ENCODE measurements at places on chromosomes 16 and 17.

GRCh38 chr17:7023576-7024401 lies 939 bp downstream of the BCL6B start:
- peaks cover 11% of the 10 kb centered on the region for H3K27me3 ChIP-seq
- H3K4me3 ChIP-seq, result peak overlapping the region; percentile 65
- peak overlapping the region; percentile 76 for H3K27ac ChIP-seq
- peak; percentile 95 for DNase-seq
- peaks cover 35% of the 10 kb centered on the region for H3K4me1 ChIP-seq

GRCh38 chr17:49581648-49581998 lies 6.0 kb downstream of the NXPH3 start:
- H3K4me3 ChIP-seq, result no peak overlapping the region
- peaks cover 14% of the 10 kb centered on the region for H3K4me1 ChIP-seq
- DNase-seq, result no peak
- H3K27me3 ChIP-seq, result peaks cover 12% of the 10 kb centered on the region
- H3K27ac ChIP-seq, result no peak overlapping the region

DNA sequence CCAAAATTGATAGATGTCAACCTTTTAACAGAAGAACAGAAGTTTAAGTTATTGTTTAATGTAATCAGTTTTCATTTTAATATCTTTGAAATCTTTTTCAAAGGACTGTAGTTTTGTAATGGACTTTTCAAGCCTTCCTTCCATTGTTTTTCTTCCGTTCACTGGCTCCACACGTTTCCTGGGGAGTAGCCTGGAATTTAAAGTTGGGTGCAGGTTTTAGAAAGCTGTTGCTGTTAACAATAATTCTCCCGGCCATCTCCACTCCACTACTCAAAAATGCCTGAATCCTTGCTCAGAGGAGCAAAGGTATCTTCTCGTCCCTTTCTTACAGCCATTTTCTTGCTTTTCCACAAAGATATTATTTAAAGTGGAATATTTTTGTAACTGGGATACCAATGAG lies 4.7 kb upstream of the COQ7 start:
- H3K27me3 ChIP-seq, result peaks cover 1% of the 10 kb centered on the region
- no peak for DNase-seq
- H3K27ac ChIP-seq, result no peak overlapping the region
- H3K36me3 ChIP-seq, result no peaks in the 10 kb centered on the region
- no peak overlapping the region for H3K4me3 ChIP-seq

GRCh38 chr17:74745548-74746177 lies 2.8 kb upstream of the NHERF1 start:
- no peak for DNase-seq
- H3K36me3 ChIP-seq, result peaks cover 8% of the 10 kb centered on the region
- H3K4me3 ChIP-seq, result no peak overlapping the region
- H3K4me1 ChIP-seq, result peaks cover 67% of the 10 kb centered on the region

- no peak overlapping the region for H3K4me3 ChIP-seq
- H3K36me3 ChIP-seq, result no peaks in the 10 kb centered on the region
- no peak for DNase-seq
- H3K27me3 ChIP-seq, result peaks cover 2% of the 10 kb centered on the region
Observed at GRCh38 chr17:9817086-9817485, 4.8 kb downstream of the GSG1L2 start.

GRCh38 chr17:17971431-17972125 lies 622 bp downstream of the TOM1L2 start:
- no peak overlapping the region for H3K27ac ChIP-seq
- no peaks in the 10 kb centered on the region for H3K27me3 ChIP-seq
- H3K4me1 ChIP-seq, result peaks cover 40% of the 10 kb centered on the region
- peak overlapping the region; percentile 77 for H3K4me3 ChIP-seq

- DNase-seq, result peak; percentile 18
- peaks cover 30% of the 10 kb centered on the region for H3K4me1 ChIP-seq
- peak overlapping the region; percentile 76 for H3K27ac ChIP-seq
Observed at GRCh38 chr16:28975158-28975599, 601 bp downstream of the SPNS1 start.

DNA sequence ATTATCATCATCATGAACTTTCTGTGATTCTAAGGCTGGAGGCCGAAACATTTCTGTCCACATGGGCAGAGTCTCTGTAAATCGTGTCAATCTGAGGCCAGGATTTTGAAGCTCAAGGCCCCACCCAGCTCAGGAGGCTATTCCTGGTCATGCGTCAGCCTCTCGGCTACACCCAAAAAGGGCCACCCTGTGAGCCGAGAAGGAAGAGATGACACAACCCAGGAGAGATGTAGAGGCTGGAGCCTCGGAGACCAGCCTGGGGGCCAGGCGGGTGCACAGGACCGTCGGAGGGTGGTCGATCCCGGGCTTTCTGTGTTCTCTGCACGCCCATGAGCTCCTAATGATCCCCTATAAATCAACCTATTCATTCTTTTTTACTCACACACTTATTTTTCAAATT lies 1.1 kb upstream of the CACNG1 start:
- H3K4me1 ChIP-seq, result no peaks in the 10 kb centered on the region
- DNase-seq, result no peak
- no peaks in the 10 kb centered on the region for H3K36me3 ChIP-seq
- H3K27ac ChIP-seq, result no peak overlapping the region
- H3K27me3 ChIP-seq, result no peaks in the 10 kb centered on the region

DNA sequence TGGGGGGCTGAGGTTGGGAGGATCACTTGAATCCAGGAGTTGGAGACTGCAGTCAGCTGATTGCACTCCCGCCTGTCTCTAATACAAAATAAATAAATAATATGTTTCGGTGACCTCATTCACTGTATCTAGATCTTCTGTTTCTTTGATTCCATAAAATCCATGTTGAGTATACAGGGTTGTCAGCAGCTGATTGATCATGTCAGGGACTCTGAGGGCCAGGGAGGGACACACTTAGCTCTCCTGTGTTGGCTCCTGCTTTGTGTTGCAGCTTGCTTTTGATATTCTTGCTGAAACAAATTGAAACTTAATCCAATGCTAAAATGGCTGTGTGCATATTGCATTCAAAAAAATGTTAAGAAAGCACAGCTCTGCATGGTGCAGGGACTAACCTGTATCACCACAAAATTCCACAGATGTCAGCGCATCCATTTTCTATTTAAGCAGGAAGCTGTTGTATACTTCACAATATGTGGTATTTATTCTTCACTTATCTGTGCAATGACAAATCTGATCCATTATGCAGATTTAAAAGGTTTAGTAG lies 454.5 kb downstream of the CDH11 start:
- no peaks in the 10 kb centered on the region for H3K36me3 ChIP-seq
- H3K4me1 ChIP-seq, result no peaks in the 10 kb centered on the region
- no peak overlapping the region for H3K27ac ChIP-seq
- DNase-seq, result no peak
- no peaks in the 10 kb centered on the region for H3K27me3 ChIP-seq
- no peak overlapping the region for H3K4me3 ChIP-seq

DNA sequence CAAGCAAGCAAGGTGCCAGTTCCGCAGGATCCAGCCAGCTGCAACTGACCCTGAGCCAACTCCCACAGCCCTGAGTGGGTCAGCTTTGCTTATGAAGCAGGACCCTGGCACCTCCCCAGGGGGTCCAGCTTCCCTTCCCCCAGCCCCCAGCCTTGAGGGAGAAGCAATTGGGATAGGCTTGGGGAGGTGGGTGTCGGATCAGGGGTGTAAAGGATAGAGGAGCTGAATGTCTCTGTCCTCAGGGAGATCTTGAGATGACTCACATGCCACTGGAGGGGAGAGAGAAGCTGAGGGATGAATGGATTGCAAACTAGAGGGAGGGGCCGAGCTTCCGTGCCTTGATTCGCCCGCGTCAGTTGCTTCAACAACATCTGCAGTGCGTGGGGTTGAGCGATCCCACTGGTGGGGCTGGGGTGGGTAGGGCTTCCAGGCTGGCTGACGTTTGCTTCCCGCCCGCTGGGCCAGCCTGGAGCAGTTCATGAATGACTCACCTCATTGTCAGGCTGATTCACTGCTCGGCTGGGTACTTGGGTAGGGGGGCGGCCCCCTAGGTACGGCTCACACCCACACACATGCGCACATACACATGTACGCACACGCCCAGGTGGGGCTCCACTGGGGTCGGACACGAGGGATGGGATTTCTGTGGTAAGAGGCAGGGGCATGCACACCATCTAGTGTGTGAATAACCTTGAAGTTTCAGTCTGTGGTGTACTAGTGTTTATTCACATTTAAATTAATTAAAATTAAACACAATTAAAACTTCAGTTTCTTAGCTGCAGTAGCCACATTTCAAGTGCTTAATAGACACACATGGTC lies 3.6 kb upstream of the HROB start:
- H3K27ac ChIP-seq, result peak overlapping the region; percentile 34
- no peaks in the 10 kb centered on the region for H3K27me3 ChIP-seq

DNA sequence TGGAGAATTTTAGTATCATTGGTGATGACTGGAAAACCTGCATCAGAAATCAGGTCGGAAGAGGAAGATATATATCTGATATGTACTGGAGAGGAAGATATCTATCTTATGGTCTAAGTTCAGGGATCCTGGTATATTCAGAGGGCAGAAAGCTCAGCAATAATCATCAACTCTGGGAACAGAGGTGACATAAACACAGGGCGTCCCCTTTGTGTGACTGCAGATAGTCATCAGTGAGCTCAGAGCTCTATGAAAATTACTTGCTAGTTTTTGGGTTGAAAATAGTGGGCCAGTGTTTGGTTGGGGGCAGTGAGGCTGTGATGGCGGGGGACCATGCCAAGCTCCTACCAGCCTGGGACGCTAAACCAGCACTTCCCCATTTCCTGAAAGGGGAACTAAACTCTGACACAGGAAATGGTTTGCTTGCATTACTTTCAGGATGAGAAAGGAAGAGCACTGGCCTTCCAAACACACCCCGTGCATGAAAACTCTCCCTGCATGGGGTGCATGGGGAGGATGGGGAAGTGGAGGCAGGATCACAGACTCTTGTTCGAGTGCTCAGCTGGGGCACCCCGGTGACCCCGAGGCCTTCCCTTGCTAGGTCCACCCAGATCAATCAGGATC lies 15.8 kb downstream of the NOD2 start:
- H3K27ac ChIP-seq, result peak overlapping the region; percentile 84
- peaks cover 24% of the 10 kb centered on the region for H3K36me3 ChIP-seq
- H3K27me3 ChIP-seq, result no peaks in the 10 kb centered on the region

DNA sequence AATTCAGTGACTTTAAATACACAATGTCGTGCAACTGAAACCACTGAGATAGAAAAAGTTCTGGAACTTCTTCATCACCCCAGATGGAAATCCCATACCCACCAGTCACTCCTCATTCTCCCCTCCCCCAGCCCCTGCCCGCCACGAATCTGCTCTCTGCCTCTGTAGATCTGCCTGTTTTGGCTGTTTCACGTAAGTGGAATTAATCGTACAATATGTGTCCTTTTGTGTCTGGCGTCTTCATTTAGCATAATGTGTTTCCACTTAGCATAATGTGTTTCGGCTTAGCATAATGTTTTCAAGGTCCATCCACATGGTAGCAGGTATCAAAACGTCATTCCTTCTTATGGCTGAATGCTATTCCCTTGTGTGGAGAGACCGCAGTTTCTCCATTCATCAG lies 3.5 kb upstream of the SPPL2C start:
- no peaks in the 10 kb centered on the region for H3K4me1 ChIP-seq
- H3K27ac ChIP-seq, result no peak overlapping the region
- H3K4me3 ChIP-seq, result no peak overlapping the region
- H3K36me3 ChIP-seq, result no peaks in the 10 kb centered on the region

DNA sequence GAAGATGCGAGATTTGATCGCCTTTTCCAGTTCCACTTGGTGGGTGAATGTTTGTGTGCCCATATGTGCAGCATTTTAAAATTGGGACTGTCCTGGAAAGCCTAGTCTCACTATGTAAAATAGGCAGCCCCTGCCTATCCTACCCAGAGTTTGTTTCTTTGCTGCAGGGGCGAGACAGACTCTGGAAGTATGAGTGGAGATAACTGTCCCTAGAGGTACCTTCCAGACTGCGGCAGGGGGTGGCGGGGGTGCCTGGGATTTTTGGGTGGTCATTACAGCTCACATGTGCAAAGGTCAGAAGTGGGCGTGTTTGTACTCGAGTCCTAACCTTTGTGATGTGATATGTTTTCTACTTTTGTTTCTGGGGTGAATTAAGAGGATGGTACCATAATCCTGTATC lies 36.6 kb downstream of the MPRIP start:
- DNase-seq, result no peak
- peak overlapping the region; percentile 49 for H3K27ac ChIP-seq
- no peaks in the 10 kb centered on the region for H3K27me3 ChIP-seq
- peaks cover 24% of the 10 kb centered on the region for H3K36me3 ChIP-seq

GRCh38 chr17:40168262-40168832 lies 8.9 kb upstream of the RAPGEFL1 start:
- peaks cover 43% of the 10 kb centered on the region for H3K36me3 ChIP-seq
- H3K4me1 ChIP-seq, result peaks cover 3% of the 10 kb centered on the region
- H3K27ac ChIP-seq, result peak overlapping the region; percentile 15
- no peaks in the 10 kb centered on the region for H3K27me3 ChIP-seq
- no peak for DNase-seq

- H3K4me3 ChIP-seq, result no peak overlapping the region
- no peak for DNase-seq
- H3K27me3 ChIP-seq, result no peaks in the 10 kb centered on the region
Observed at GRCh38 chr17:80151333-80151732, 4.4 kb upstream of the EIF4A3 start.

All from activated naive CD8-positive, alpha-beta T cell treated with anti-CD3 and anti-CD28 coated beads, Interleukin-2, amount 50 U/mL, for 24 hours (primary cell).